ENCODE measurements at places on chromosomes 3 and 15. TPM values are rescaled to one million over a fixed set of nuclear protein-coding genes. Genes with fewer than 3 reads are reported as not detected.

The EMC7 gene
- total RNA-seq: 39.8 TPM

The SKIC8 gene
- 53.5 TPM for total RNA-seq

The C3orf70 gene
- total RNA-seq: not detected

The PLA2G4B gene
- 12.0 TPM for total RNA-seq

The ATP10A gene
- total RNA-seq: 0.06 TPM

The FSIP1 gene
- 0.65 TPM for total RNA-seq

The SECISBP2L gene
- 34.0 TPM for total RNA-seq

The ANAPC13 gene
- total RNA-seq: 50.6 TPM

The CPB1 gene
- not detected for total RNA-seq

Data from OCI-LY7 (cell line).